Osteoblast (primary cell): ENCODE measurements at places on chromosomes 6 and 20.

- DNase-seq: no peak
Observed at GRCh38 chr20:9143926-9144325, 75.0 kb downstream of the PLCB4 start.

DNA sequence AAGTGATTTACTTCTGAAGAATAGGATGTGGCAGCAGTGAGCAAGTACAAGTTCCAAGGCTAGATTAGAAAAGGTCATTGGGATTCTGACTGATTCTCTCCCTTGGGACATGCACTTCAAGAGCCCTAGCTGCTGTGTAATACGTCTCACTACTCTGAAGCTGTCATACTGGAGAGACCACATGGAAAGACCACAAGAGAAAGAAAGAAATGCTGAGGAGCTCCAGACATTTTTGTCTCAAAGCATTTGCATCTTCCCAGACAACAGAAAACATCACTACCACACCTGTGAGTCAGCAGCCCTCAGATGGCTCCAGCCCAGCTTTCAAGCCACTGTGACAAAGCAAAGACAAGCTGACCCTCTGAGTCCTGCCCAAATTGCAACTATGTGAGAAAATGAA lies 20.7 kb downstream of the TENT5A start:
- DNase-seq: no peak

GRCh38 chr20:46468508-46468907 lies 44.9 kb downstream of the ZNF334 start:
- DNase-seq: peak; percentile 3

DNA sequence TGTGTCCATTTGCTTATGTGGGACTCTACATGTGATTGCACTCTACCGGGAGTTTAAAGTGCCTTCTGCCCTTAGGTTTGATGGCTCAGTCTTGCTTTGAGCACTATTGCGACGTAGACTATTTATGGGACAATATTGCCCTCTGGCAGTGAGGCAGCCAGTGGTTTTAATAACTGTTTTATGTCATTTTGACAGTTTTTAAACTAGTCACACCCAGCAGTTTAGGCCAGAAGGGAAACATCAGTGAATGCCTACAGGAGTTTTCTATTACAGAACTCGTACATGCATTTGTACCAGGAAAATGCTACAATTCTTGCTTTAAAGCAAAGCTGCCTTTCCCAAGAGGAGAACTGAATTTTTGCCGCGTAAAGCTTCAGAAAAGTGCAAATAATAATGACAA lies 813.7 kb downstream of the KIF16B start:
- DNase-seq: no peak

DNA sequence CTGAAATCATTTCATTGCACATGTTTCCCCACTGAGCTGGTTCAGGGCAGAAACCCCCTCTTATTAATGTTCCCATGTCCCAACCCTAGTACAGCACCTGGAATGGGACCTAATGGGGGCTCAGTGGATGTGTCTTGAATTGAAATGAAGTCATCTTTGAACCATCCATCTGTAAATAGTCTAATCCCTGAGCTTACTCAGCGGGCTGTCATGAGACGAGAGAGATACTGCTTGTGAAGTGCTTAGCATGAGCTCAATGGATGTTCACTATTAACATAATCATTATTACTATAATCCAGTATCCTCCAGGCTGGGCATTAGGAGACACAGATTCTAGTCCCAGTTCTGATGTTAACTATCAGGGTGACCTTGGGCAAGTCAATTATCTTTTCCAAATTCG lies 106.6 kb upstream of the LRFN2 start:
- DNase-seq: no peak

- DNase-seq: no peak
Observed at GRCh38 chr6:2817903-2818443, 23.7 kb downstream of the SERPINB1 start.

- DNase-seq: no peak
Observed at GRCh38 chr6:71387179-71387578, 98.6 kb downstream of the OGFRL1 start.

DNA sequence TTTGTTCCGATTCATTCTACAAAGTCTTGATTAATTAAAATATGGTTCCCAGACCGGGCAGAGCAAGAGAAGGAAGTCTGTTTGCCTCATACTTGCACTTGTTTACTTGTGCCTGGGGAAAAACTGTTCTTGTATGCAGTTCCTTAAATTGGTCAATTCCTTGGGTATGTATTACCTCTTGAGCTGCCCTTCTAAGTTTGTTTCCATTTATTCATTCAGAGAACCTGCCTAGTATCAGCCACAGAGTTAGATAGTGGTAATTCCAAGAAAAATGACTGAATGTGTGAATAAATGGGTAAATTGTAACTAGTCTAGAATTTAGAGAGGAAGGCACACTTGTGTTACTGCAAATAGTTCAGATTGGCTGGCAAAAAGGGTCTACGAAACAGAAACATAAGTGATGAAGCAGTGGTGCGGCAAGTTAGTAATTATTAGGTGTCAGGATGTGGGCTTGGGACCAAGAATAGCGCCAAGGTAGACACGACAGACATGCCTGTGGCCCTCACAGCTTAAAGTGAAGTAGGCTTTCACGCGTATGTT lies 525 bp upstream of the MAK start:
- no peak for DNase-seq

DNA sequence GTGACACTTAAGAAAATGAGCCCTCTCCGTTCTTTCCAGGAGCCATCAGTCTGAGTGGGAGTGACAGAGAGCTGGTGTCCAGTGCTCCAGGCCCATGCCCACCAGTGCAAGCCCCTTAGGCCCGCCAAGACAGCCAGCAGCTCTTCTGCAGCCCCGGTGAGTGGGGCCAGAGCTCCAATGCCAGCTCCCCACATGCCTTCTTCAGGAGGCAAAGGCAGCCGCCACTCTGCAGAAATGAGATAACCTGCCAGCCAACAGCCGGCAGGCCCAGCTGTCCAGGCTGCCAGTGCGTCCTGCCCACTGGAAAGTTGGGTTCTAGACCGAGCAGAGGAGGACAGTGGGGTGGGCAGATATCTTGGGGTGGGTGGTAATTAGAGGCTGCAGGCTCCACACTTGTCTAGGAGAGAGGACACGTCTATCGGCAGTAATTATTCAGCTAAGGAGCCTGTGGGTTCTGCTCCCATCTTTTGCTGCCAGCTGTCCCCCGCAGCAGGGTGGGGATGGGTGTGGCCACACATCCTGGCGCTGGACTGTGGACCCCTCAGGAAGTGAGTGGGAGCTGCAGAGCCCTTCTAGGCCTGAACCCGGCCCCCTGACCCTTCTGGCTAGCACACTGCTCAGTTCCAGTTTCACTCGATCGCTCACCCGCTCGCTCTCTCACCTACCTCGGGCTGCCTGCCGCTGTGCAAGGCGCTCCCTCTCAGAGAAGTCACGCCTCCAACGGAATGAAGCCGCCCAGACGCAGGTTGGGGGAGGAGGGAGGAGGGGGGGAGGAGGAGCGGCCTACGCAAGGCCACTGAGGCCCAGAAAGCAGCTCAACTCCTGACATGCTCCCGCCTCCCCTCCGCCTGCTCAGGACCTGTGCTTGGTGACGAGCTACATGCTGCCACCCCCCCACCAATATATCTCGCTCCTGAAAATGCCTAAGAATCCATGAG lies 3.6 kb downstream of the GRM4 start:
- DNase-seq: peak; percentile 81

DNA sequence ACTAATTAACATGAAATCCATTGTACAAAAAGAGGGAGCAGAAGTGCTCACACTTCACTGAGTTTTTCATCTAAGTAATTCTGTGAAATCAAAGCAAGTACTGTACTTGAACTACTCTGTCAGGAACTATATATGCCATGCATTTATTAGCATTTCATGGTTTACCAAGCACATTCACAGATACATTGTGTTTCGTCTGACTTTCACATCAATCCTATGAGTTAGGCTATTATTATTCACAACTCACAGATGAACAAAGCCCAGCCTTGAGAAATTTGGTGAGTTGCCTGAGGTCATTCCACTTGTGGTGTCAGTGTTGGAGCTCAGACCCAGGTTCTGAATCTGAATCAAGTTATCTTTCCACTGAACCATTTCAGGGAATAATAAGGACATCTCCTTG lies 33.7 kb upstream of the TENT5A start:
- DNase-seq: no peak

GRCh38 chr6:123276546-123276980 lies 280.5 kb downstream of the CLVS2 start:
- no peak for DNase-seq

- no peak for DNase-seq
Observed at GRCh38 chr6:92647630-92648029, 771.7 kb downstream of the EPHA7 start.

- no peak for DNase-seq
Observed at GRCh38 chr6:53702316-53702715, 36.8 kb upstream of the KLHL31 start.

- DNase-seq: no peak
Observed at GRCh38 chr6:44082872-44083321, 44.4 kb downstream of the MRPL14 start.

- peak; percentile 87 for DNase-seq
Observed at GRCh38 chr6:105596284-105596755, 193.4 kb upstream of the PREP start.

GRCh38 chr6:123598011-123598410 lies 38.7 kb downstream of the TRDN start:
- no peak for DNase-seq
